ENCODE measurements at places on chromosomes 5 and 9. TPM values are rescaled to one million over a fixed set of nuclear protein-coding genes. Genes with fewer than 3 reads are reported as not detected.
A peak's percentile ranks its signal among the peaks of the same experiment; 100 is the strongest.

DNA sequence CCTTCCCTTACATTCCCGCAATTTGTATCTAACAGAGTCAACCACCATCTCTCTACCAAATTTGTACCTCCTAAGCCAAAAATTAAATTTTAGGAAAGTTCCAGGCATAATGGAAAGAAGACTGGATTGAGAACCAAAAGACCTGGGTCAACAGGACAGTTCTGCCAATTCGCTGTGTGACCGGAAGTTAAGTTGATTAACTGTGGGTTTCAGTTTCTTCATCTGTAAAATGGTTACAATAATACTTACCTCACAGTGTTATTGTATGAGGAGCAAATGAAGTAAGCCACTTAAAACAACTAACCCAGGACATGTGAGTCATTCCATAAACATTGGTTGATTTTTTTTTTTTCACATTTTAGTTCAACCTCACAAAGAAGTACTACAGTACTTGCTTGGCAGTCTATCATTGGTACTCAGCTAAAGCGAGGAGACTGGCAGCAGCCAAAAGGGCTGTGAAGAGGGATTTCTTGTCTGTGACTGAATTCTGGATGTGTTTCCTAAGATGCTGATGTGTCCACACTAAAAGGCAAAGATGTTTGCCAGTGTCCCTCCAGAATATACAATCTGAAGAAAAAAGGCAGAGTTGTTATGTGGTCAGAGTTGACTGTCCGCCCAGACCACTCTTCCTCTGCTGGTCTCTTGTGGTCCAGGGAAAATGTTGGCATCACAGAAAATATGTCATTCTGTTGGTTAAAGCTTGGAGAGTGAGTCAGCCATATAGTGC is 198.6 kb downstream of the TLE1 start:
- H3K4me1 ChIP-seq, result no peaks in the 10 kb centered on the region
- DNase-seq, result no peak
- no peak overlapping the region for H3K27ac ChIP-seq
- no peaks in the 10 kb centered on the region for H3K27me3 ChIP-seq
- no peaks in the 10 kb centered on the region for H3K36me3 ChIP-seq

The CENPK gene
- 134 TPM for total RNA-seq

- H3K36me3 ChIP-seq, result no peaks in the 10 kb centered on the region
- H3K27ac ChIP-seq, result no peak overlapping the region
- H3K4me1 ChIP-seq, result no peaks in the 10 kb centered on the region
- DNase-seq, result no peak
- H3K27me3 ChIP-seq, result no peaks in the 10 kb centered on the region
Observed at GRCh38 chr5:97471951-97472350, 288.9 kb upstream of the RIOK2 start.

GRCh38 chr9:3534614-3535404 is 9.0 kb upstream of the RFX3 start:
- peaks cover 3% of the 10 kb centered on the region for H3K36me3 ChIP-seq
- peaks cover 5% of the 10 kb centered on the region for H3K4me1 ChIP-seq
- no peak overlapping the region for H3K4me3 ChIP-seq
- DNase-seq, result no peak

DNA sequence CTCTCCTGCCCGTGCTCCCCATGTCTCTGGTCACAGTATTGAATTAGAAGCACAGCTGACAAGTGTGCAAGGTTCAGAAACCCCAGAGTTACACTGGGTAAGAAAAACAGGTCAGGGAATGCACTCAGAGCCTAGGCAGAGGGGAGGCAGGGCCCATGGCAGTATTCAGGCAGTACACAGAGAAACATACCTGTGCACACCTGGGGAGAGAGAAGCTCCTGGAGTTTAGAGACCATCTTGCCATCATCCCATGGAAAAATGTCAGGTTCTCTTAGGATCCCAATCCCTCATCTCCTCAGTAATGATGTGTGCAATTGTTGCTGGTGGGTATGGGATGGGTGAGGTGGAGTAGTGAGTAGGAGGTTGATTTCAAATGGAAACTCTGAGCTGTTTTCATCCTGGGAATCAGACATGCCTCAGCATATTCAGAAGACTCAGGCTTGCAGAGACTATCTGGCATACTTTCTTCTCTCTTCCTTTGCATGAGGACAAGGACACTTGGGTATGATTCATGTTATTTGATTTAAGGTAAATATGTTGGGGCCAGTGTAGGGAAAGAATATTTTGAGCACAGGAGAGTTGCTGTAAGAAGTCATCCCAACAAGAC is 228.5 kb downstream of the ESM1 start:
- no peak overlapping the region for H3K4me3 ChIP-seq
- H3K4me1 ChIP-seq, result no peaks in the 10 kb centered on the region
- no peaks in the 10 kb centered on the region for H3K36me3 ChIP-seq
- no peaks in the 10 kb centered on the region for H3K27me3 ChIP-seq

DNA sequence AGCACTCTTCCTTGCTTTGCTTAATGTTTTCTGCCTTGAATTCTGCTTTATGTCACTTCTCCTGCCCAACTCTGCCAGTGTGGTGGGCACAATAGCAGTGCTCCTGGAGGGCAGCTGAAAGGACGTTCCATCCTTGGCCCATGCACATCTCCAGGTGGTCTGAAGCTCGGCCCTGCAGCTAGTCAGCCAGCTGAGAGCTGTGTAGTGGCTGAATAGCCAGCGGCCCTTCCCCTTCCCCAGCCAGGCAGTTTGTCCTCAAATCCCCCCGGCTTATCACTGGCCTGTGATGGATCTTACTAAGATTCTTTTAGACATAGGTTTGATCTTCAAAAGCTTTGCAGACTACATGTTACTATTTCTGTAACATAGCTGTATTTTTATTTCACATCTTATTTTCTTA is 42.7 kb upstream of the ANGPTL2 start:
- no peaks in the 10 kb centered on the region for H3K36me3 ChIP-seq
- H3K27ac ChIP-seq, result no peak overlapping the region
- H3K4me3 ChIP-seq, result no peak overlapping the region
- peaks cover 8% of the 10 kb centered on the region for H3K4me1 ChIP-seq
- peak; percentile 52 for DNase-seq

DNA sequence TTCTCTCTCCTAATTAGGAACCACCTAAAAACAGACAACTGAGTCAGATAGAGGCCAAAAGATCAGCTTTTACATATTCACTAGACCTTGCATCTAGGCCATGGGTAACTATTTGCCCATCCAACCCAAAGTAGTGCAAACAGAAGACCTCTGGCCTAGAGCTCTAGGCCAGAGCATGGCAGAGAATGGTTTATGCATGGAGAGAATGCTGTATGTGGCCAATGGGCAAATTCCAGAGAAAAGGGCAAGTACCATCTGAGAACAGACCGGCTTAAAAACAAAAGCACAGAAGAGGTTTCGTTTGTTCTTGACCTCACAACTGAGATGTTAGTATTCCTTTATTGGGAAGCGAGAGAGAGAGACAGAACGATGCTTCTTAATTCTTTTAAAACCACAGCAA is 151.7 kb upstream of the RFX3 start:
- no peak overlapping the region for H3K4me3 ChIP-seq
- H3K36me3 ChIP-seq, result no peaks in the 10 kb centered on the region
- no peak for DNase-seq
- H3K27ac ChIP-seq, result no peak overlapping the region

The CCNJL gene
- total RNA-seq, result 8.4 TPM

DNA sequence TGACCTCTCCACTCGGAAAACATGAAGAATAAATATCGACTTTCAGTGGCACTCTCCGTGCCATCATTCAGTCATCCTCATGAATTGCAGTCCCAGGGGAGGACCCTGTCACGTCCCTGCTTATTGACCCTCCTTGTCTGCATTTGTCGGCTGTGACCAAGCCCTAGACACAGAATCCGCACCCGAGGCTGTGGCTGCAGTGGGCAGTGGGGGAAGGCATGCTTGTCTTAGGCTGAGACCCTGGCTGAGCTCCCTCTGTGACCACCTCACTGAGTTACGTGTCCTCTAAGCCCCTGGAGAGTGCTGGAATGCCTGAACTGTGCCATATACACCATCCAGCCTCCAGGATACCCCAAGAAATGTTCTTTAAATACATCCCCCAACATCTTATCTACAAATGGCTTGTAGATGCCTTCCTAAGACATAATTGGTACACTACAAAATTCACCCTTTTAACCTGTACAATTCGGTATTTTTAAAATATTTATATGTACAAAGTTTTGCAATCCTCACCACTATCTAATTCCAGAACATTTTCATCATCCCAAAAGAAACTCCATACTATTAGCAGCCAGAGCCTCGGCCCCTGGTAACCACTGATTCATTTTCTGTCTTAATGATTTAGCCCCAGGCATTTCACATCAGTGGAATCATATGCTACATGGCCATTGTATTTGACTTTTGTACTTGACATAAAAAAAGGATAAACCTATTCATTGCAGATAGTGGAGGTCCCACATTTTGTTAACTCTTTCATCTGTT is 80.8 kb upstream of the ICE1 start:
- no peak overlapping the region for H3K27ac ChIP-seq
- DNase-seq, result no peak
- H3K4me3 ChIP-seq, result no peak overlapping the region
- H3K36me3 ChIP-seq, result no peaks in the 10 kb centered on the region

- H3K4me3 ChIP-seq, result no peak overlapping the region
- no peak for DNase-seq
- H3K27me3 ChIP-seq, result no peaks in the 10 kb centered on the region
- H3K4me1 ChIP-seq, result no peaks in the 10 kb centered on the region
- H3K27ac ChIP-seq, result no peak overlapping the region
Observed at GRCh38 chr5:112127861-112128260, 291.2 kb downstream of the EPB41L4A start.

The HDAC3 gene
- total RNA-seq, result 83.2 TPM

The COL15A1 gene
- total RNA-seq, result 3.2 TPM

DNA sequence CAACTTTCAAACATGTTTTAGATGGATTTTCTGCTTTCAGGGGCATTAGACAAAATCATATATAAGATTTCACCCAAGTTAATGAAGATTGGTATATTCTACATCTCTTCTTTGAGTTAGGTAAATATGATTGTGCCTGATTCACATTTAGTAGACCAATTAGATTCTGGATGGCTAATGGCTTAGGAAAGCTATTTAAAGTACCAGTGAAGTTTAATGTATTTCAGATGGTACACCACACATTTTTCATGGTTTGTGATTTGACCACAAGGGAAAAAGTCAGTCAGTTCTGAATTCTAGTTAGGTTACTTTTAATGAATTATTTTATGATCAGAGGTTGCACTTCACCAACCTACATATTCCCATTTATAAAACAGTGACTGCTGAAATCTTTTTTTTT is 409.7 kb downstream of the ADGRV1 start:
- H3K27ac ChIP-seq, result no peak overlapping the region
- no peak for DNase-seq
- no peaks in the 10 kb centered on the region for H3K27me3 ChIP-seq
- no peaks in the 10 kb centered on the region for H3K4me1 ChIP-seq

GRCh38 chr5:168781941-168782571 is 202.9 kb upstream of the PANK3 start:
- no peak for DNase-seq
- H3K36me3 ChIP-seq, result no peaks in the 10 kb centered on the region
- H3K27me3 ChIP-seq, result no peaks in the 10 kb centered on the region
- H3K4me3 ChIP-seq, result no peak overlapping the region
- H3K27ac ChIP-seq, result no peak overlapping the region
- H3K4me1 ChIP-seq, result no peaks in the 10 kb centered on the region

- no peak for DNase-seq
- peaks cover 24% of the 10 kb centered on the region for H3K4me1 ChIP-seq
- no peaks in the 10 kb centered on the region for H3K36me3 ChIP-seq
- H3K27me3 ChIP-seq, result no peaks in the 10 kb centered on the region
- no peak overlapping the region for H3K27ac ChIP-seq
- H3K4me3 ChIP-seq, result no peak overlapping the region
Observed at GRCh38 chr9:69497816-69498215, 172.8 kb downstream of the ENTREP1 start.

DNA sequence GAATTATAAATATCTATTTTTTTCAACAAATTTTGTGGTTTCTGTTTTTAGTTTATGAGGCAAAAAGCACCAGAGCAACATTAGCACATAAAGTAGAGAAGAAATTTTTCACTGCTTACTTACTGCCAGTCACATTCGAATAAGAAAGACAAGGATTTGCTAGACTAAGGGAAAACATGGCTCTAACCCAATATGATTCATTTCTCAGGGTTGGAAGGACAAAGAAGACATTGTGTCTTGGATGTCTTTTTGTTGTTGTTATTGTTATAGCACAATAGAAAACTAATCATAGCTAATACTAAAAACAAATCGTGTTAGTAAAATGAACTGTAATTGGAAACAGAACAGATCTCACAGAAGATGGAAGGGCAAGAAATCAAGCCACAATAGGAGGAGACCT is 90.9 kb upstream of the SLCO6A1 start:
- no peak overlapping the region for H3K4me3 ChIP-seq
- peaks cover 8% of the 10 kb centered on the region for H3K4me1 ChIP-seq
- no peak overlapping the region for H3K27ac ChIP-seq
- no peaks in the 10 kb centered on the region for H3K27me3 ChIP-seq
- H3K36me3 ChIP-seq, result no peaks in the 10 kb centered on the region

- no peak for DNase-seq
- peaks cover 8% of the 10 kb centered on the region for H3K27me3 ChIP-seq
- H3K36me3 ChIP-seq, result no peaks in the 10 kb centered on the region
- no peak overlapping the region for H3K4me3 ChIP-seq
- no peaks in the 10 kb centered on the region for H3K4me1 ChIP-seq
Observed at GRCh38 chr9:133485531-133486260, 6.8 kb upstream of the SLC2A6 start.

The RLN2 gene
- total RNA-seq, result 5.0 TPM

The GRM6 gene
- not detected for total RNA-seq

DNA sequence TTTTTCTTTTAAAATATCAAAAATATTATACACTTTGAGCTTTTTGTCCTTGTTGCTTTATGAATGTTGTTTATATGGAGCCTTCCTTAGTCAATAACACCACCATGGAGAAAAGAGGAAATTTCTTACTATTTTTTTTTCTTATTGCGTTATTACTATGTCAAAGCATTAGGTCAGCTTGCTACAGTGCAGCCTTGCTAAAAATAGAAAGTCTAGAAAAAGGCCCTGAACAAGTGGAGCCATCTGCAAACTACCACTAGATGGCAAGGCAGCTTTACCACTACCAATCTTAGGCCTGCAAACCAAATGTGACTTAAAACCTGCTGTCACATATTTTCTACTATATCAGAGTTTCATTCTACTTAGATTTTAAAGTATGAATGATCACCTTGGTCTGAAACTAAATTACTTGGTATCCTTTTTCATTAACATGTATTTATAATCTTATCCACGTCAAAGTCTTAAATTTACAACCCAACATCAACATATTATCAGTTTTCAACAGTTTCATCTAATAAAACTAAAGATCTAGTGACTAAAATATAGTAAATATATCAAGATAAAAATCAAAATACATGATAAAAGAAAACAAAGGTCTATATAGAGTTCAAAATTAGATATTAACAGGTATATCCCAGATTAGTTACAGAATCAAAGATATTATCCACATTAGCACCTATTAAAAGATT is 113.1 kb upstream of the ACOT12 start:
- no peaks in the 10 kb centered on the region for H3K27me3 ChIP-seq
- peaks cover 9% of the 10 kb centered on the region for H3K4me1 ChIP-seq
- peak overlapping the region; percentile 32 for H3K27ac ChIP-seq
- H3K4me3 ChIP-seq, result no peak overlapping the region
- peaks cover 10% of the 10 kb centered on the region for H3K36me3 ChIP-seq

All from neural progenitor cell (in vitro differentiated cells).